NCI-H1930 (cell line): ENCODE measurements at places on chromosomes 1 and 21.

DNA sequence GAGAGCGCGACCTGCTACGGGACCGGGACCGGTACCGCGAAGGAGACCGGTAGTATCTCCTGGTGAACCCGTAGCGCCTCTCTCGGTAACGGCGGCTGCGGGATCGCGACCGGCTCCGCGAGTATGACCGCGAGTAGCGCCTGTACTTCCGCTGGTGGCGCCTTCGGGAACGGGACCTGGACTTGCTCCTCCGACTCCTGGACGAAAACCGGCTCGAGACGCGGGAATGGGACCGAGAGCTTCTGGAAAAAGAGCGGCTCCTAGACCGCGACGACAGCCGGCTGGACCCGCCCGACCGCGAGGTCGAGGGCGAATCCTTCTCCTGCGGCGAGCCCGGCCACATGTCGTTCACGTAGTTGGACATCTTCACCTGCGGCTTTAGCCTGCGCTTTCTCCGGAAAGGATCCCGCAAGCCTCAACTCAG is 642 bp downstream of the RSRP1 start:
- no peak for DNase-seq

- DNase-seq, result no peak
Observed at GRCh38 chr1:245606157-245606725, 451.5 kb downstream of the KIF26B start.

DNA sequence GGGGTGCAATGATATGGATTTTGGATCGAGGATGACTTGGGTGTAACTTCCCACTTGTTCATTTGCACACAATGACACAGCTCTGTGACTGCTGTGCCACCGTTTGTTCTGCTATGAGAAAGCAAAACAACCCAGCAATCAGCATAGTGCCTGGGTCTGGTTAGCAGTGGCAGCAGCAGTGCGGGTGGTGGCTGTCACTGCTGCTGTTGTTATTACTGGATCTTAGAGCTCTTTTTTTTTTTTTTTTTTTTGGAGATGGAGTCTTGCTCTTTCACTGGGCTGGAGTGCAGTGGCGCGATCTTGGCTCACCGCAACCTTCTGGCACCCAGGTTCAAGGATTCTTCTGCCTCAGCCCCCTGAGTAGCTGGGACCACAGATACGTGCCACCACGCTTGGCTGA is 56.9 kb downstream of the TBCE start:
- no peak for DNase-seq

- DNase-seq, result no peak
Observed at GRCh38 chr1:99727575-99728185, 38.8 kb downstream of the FRRS1 start.

DNA sequence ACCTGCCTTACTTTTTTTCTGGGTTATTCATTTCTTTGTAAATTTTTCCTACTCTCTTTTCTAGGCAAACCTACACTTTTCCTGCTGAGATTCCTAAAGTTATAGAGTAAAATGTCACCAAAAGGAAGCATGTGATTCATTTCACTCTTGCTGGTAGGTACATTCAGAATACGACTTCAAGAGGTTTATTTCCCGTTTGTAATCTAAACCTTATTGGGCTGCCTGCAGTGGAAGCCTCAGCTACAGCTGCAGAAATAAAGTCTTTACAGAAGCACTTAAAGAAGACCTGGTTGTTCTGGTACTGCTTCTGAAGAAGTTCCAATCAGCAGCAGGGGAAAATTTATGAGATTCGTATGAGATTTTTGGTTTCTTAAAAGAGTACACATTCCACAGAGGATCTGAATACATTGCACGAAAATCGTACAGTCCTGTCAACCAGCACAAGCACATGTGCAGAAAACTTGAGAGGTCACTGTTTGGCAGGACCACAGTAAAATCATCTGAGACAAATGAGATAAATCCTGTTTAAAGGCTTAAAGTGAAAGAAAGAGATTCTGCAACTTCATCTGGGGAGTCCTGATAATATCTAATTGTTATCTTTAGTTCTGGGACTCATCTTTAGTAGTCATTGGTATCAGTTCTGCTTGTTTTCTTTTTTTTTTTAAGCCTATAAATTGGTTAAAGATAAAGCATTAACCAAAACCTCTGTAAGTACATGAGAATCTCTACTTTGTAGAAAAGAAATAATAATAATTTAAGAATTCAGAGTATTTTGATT is 109.9 kb upstream of the ADGRL2 start:
- DNase-seq, result no peak

- DNase-seq, result no peak
Observed at GRCh38 chr1:42942444-42942843, 16.2 kb downstream of the SLC2A1 start.

GRCh38 chr1:245317217-245317616 is 162.4 kb downstream of the KIF26B start:
- no peak for DNase-seq

GRCh38 chr1:245678860-245679411 is 524.2 kb downstream of the KIF26B start:
- no peak for DNase-seq

DNA sequence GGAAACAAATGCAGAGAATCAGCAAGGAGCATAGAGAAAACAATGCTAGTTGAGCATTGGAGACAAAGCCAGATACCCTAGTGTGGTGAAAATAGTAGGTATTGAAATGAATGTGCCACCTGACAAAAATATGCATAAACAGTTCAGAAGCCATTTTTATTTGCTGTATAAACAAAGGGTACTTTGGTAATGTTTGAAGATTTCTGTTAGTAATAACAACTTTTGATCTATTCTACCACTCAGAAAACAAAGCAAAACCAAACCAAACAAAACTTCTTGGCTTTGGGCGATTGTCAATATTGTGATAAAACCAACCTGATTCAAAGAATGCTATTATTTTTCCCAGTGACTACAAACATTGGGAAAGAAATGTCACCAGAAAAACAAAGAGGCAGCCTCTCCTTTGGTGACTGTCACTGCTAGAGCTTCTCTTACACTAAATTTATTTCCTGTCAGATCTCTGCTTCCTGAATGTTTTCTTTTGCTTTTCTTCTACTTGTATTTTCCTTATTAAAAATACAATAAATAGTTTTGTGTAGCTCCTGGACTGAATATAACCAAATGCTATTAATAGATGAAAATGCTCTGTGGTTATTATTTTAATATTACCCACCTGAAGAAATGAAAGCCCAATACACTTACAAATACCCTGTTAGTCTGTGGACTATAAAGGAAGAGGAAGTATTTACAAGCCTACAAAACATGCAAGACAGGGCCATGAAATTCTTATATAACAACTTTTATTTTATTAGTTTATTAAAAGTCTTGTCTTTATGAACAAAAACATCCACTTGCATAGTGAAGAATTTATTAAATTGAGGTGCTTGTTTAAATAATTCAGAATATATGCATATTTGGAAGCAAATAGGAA is 5.7 kb downstream of the ATP6V1G3 start:
- DNase-seq, result peak; percentile 5

DNA sequence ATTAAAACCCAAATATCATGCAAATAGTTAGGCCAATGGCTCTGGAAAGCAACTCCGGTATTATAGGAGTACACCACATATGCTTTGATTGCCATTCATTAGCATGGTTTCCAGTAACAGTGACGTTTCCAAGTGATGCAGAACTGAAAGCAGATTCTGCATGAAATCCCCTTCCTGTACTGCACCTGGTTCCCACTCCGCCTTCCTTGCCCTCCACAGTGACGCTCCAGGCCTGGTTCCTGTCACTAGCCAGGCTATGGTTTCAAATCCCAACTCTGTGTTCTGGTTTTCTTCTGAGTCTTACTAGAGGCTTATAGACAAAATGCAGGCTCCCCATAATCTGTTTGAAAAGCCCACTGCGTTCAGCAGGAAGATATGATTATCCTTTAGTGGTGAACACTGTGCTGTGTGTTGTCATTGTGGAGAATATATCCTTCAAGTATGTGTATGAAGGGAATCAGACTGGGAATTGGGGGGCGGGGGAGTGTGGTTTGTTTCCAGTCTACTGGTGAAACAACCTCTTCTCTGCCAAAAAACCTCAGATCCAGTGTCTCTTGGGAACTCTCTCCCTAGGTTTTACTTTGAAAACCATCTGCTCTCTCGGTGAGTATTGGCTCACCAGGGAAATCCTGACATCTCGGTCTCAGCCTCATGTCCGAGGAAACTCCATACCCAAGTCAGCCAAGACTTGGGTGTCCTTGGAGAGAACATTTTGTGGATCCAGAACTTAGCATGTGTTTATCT is 78.7 kb downstream of the TYW3 start:
- no peak for DNase-seq

DNA sequence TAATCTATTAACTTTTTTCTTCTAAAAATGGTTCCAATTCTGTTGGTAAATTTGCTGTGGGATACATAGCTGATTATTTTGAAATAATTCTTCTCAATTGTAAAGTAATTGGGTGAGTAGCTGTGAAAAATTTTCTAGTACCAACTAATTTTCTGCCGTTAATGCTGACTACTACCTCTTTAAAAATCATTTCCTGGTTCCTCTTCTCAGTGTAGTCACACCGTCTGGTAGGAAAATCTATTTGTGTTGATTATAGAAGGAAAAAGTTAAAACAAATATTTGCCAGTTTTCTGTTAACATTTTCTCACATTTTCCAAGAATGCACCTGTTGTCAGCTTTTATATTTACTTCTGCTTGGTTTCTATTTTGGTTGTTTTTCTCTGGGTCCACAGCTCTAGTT is 82.0 kb downstream of the MAP3K21 start:
- DNase-seq, result no peak

GRCh38 chr1:172378109-172378760 is 42.2 kb upstream of the C1orf105 start:
- DNase-seq, result no peak

DNA sequence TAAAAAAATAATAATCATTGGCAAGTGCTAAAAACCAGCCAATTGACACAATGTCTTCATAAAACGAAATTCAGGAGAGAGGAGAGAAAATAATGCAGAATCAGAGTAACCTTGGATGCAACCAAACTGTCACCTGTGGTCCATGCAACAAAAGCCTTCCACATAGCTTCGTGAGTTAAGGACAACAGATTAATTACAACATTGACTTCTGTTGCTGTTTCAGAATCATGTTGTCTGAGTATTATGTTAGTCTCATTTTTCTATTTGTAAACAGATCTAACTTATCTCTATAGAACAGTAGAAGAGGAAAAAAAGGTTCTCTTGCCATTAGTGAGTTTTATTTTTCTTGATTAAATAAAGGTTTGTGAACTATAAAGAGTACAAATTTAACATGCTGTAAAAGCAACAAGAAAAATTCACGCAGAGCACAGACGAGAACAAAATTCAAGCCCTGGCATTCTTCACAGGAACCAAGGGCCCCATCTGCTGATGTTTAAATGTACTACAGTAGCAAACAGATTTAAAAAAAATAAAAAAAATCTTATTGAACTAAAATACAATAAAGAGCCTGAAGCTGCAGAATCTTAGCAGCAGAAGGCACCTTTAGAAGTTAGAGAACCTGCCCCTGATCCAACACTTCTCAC is 381.1 kb upstream of the PKN2 start:
- DNase-seq, result no peak
